ENCODE measurements at places on chromosomes 6 and 20.
A peak's percentile ranks its signal among the peaks of the same experiment; 100 is the strongest.

DNA sequence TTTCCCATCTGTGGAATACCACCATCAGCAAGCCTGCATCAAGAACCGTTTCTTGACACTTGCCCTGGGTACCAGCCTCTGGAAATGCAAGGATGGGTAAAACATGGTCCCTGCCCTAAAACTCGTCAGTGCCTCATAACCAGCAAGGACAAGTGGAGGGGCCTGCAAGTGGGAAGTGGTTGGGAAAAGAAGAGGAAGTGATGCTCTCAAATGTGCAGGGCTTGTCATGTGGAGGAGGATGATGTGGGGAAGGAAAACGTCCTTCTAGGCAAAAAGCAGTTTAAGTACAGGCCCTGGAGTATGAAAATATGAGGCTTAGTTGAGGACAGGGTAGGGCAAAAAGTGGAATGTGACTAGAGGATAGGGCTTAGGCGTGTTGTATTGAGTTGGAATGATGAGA is 19.0 kb downstream of the RREB1 start:
- DNase-seq = no peak

DNA sequence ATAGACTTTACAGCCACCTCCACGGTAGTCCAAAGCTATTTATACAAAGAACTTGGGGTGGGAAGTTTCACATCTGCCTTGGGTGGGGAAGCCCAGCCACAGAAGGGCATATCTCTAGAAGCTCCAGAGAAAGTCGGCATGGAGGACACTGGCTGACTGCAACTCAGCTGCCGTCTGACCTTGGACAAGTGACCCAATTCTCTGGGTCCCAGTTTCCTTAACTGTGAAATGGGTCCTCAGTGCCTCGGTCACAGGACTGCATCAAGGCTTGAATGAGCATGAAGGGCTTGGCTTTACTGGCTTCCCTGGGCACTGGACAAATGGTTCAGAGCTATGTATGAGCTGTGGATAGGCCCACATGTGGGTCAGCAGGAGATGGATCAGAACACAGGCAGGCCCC is 58.6 kb downstream of the NOL4L start:
- no peak for DNase-seq

DNA sequence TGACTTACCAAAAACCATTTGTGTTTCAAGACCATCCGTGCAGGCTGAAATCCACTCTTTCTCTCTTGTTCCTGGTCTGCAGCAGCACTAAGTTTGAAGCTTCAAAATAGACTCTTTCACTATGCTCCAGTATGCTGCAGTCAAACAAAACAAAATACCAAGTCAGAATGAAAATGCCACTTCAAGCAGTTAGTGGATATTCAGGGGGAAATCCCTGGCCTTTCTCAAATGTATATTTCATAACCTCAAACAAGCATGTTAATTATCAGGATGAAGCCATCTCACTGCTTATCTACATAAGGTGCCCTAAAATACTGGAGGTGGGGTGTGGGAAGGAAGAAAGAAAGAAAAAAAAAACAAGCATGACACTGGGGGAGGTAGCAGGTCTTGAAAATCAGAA is 103.5 kb downstream of the ATXN1 start:
- DNase-seq = no peak

DNA sequence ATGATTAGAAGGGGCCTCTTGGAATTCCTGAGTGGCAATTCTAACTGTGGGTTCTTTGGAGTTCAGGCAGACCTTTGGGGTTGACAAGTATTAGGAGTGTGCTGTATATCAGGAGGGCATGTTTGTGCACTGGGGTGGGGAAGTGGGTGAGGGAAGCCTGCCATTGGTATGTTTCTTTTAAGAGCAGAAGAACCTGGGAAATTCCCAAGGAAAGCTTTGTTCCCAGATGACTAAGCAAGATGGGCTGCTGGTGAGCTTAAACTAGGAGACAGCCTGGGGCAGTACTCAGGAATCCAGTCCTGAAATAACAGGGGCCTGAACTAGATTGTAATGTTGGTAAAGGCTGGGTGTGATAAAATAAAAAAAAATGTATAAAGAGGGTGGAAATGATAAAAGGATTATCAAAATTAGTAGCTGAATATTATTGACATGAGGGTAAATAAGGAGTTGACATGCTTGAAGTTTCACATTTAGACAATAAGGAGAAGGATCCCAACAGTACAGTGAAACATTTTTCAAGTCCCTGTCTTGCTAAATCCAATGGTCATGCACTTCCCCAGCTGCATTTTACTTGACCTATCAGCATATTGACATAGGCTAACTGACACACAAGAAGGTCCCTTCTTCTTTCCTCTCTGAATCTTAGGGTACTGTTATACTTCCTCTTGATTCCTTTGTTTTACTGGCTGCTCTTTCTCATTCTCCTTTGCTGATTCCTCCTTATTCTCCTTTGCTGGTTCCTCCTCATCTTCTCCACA is 18.4 kb upstream of the IFNGR1 start:
- DNase-seq = no peak

- DNase-seq = no peak
Observed at GRCh38 chr6:136435101-136435500, 115.1 kb downstream of the MAP7 start.

DNA sequence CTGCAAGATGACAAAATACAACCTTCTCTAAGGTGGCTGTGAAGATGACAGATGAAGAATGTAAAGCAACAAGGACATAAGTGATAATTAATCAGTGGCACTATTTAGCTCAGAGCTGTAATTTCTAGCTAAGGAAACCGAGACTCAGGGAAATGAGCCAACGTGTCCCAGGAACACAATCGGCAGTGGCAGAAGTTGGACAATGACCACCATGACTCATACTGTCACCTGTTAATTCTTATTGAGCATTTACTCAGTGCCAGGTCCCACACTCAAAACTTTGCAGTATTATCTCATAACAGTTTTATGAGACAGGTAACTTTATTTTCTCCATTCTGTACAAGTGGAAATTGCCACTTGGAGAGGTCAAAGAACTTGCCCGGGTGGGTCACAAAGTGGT is 55.8 kb downstream of the LAMA4 start:
- no peak for DNase-seq

DNA sequence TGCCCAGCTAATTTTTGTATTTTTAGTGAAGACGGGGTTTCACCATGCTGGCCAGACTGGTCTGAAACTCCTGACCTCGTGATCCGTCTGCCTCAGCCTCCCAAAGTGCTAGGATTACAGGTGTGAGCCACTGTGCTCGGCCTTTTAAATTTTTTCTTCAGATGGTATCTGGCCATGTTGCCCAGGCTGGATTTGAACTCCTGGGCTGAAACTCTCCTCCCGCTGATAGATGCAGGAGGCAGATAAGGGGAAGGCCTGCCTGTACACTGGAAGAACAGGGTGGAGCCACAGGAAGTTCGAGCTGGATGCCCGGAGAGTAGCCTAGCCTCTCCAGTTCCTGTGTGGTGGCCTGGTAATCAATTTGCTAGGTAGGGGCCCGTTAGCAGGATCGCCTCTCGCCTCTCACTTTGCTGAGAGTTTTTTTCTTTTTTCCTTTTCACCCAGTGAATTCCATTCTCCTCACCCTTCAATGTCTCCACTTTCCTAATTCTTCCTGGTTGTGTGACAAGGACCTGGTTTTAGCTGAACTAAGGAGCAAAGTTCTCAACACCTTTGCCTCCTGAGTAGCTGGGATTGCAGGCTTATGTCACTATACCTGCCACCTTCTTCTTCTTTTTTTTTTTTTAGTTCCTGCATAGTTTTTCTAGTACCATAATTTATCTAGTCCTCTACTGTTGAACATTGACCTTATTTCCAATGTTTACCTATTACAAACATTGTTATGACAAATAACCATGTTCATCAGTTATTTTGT is 19.4 kb upstream of the ITCH start:
- DNase-seq = no peak

GRCh38 chr20:62268228-62268900 is 30.0 kb downstream of the OSBPL2 start:
- no peak for DNase-seq

GRCh38 chr6:104558746-104559145 is 301.0 kb downstream of the HACE1 start:
- no peak for DNase-seq

DNA sequence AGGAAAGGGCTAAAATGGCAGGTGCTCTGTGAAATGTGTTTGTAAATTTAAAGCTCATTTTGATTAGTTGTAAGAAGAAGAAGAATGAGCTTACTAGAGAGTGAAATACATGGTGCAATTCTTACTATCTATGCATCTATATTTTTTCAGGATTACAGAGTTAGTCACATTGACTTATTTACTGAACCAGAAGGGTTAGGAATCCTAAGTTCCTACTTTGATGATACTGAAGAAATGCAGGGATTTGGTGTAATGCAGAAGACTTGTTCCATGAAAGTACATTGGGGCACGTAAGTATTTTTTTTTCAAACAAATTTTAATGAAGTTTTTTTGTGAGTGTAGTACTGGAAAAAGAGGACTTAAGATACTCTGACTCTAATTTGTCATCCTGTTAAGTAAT is 99.3 kb downstream of the RTN4IP1 start:
- no peak for DNase-seq

DNA sequence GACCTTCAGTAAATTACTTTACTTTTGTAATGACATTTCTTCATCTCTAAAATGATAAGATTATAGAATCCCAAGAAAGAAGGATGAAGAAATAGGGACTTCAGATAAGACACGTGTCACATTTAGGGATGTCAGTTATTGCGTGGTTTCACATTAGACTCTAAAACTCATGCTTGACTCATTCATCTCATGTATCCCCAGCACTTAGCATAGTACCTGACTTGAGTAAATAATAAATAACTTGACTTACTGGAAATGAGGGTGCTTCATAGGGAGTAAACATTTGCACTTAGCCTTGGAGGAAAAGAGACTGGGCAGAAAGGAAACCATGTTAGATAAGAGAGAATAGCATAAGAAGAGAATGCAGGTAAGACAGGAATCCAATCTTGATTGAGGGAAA is 37.2 kb downstream of the VTA1 start:
- DNase-seq = no peak

- DNase-seq = no peak
Observed at GRCh38 chr6:166483573-166484250, 101.0 kb upstream of the MPC1 start.

GRCh38 chr6:16570946-16571345 is 190.3 kb downstream of the ATXN1 start:
- no peak for DNase-seq

- DNase-seq = no peak
Observed at GRCh38 chr6:159168536-159169192, 536 bp upstream of the FNDC1 start.

- DNase-seq = no peak
Observed at GRCh38 chr6:124723671-124724070, 238.6 kb upstream of the RNF217 start.

- DNase-seq = no peak
Observed at GRCh38 chr6:45513843-45514242, 136.1 kb upstream of the SUPT3H start.

DNA sequence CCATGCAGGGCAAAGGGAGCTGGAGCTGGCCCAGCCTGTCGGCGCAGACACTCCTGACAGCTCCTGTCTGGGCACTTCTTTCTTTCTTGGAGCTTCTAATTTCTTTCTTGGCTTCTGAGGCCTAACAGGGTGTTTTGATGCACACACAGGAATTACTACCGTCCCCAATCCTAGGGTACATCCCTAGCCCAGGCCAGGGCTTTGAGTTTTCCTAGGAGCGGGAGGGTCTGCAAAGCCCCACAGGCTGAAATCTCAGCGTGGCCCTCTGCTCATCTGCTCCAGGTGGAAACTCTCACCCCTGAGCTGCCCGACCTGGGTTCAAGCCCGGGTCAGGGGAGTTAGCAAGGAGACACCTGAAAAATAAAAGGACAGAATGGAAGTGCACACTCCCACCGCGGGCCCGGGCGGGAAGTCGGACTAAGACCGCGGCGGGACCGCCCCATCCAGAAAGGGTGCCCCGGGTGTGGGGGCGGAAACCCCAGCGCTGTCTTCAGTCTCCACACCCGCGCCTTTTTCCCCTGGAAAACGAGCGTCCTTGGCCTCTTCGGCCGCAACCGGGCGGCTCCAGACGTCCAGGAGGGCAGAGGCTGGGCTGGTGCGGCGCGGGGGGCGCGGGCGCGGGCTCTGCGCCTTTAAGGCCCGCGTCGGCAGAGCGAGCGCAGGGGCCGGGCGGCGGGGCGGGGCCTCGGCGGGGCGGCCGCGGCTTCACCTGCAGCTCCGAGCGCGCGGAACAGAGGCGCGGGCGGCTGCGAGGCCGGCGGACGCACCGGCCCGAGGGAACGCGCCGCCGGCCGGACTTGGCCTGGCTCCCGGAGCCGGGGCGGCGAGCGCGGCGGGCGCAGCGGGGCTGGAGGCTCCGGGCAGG is at the start of gene CDH4:
TSS of gene CDH4 (plus strand) at position 733 of the 865 bp plus-strand sequence.
- DNase-seq = peak; percentile 78

GRCh38 chr6:84065693-84066290 is 32.2 kb downstream of the MRAP2 start:
- DNase-seq = peak; percentile 12

DNA sequence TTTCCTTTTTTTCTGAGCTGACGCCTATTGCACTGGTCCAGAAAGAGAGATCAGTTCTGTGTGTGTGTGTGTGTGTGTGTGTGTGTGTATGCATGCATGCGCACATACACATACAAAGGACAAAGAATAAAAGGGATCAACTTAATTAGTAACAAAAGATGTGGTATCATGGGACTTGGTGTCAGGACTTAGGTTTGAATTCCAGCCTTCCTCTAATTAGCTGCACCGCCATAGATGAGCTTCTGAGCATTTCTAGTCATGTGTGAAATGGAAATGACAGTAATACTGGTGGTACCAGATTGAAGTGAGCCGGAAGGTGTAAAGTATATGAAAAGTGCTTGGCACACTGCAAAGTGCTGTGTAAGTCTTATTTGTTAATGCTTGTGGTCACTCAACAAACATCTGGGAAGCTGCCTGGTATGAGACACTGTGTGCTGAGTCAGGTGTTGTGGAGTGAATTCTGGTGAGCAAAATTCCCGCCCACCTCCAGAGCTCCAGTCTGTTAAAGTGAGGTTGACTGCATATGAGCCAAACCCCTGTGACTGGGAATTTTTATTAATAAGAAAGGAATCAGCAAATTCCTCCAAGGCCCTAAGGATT is 12.4 kb downstream of the DAAM2 start:
- DNase-seq = no peak

DNA sequence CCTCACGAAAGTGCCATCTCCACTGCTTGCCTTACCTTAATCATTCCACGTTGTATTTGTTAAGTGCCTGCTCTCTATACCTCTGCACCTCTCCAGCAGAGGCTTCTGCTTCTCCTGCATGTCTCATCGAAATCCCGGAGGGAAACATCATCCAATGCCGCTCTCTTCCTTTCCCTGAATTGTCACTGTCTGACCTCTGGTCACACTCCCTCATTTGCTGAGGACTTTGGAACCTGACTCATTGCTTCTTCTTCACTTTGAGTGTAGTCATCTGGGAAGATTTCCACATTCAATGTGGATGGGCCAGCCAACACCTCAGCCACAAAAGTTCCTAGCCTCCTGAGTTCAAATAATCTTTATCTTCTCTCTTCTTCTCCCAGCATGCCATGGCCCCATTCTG is 78.9 kb upstream of the BEND6 start:
- no peak for DNase-seq

GRCh38 chr20:20231528-20232298 is 136.2 kb upstream of the INSM1 start:
- no peak for DNase-seq

DNA sequence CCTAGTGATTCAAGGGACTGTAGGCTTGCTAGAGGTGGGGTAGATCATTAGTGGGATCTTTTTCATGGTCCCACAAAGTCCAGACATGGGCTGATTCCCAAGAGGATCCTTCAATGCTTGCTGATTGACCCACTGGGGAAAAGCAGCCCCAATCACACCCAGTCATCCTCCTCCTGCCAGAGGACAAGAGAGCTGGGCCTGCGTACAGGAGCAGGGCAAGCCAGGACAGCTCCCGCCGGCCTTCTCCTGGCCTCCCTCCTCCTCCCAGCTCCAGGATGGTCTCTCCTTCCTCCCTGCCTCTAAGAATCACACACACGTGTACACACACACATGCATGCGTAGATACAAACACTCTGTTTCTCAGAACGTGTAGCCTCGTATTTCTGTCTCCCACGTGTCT is 27.0 kb downstream of the KCNK15 start:
- DNase-seq = no peak

Data from H54 (cell line).